ENCODE measurements at places on chromosomes 1 and 21.

DNA sequence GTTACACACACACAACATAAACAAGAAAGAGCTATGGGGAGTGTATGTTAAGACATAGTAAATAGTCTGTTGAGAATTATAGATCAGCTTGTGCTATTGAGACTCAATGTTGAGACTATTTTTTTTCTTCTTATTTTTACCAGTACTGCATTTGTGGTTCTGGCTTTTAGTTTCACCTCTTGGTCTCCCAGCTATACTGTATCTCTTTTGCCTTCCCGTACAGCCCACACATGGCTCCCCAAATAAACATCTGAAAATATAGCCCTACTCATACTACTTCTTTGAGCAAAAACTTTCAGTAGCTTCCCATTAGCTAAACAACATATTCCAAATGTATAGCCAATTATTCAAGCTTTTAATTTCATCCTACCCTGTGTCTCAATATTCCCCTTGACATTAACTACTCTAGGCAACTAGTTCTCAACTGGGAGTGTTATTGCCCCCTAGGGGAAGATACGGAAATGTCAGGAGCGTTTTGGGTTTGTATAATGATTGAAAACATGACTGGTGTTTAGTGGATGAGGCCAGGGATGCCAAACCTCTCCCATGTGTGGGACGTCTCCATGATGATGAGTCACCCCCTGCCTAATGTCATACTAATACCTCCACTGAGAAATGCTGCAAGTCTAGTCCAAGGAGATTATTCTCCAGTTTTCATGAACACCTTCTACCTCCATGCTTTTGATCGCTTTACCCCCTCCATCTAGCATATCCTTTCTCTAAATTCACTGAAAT is 6.8 kb downstream of the RPE65 start:
- DNase-seq, result peak; percentile 7

DNA sequence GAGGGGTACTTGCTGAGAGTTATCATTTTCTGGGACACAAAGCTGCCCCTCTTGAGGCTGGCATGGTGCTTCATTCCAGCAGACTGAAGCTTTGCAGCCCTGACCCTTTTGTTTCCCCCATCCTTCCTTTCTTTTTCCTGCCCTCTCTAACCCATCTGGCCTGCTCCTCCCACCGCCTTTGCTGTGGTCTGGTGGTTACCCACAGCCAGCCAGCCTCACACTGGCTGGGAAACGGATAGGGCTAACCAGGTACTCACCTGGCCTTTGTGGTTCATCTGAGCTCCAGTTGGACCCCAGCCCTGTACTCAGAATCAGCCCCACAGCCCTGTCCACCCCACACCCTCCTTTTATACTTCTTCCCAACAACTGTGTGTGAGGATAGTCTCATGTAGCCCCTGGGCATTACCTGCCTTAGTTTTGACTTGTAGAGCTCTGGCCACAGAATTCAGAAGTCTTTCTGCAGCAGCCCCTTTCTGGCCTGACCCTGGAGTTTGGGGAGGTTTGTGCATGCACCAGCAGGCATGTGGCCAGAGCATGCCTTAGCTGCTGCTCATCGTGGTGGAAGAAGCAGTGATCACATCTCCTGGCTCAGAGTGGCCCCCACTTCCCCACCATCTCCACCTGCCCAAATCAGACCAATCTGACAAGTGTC is 138.0 kb downstream of the TRABD2B start:
- no peak for DNase-seq

DNA sequence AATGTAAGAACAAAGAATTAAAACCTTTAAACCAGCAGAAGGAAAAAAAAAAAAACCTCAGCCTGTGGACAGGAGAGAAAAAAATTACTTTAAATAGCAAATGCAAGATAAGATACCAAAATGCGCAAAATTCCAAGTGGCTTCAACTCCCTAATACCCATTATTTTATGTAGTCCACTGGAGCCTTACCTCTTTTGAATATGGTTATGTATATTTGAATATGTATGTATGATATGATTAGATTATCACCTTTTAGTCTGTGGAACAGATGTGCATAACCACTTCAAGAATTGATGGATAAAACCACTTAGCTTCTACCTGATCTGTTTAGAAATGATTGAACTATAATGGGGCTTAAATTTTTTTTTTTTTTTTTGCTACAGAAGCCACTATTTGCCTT is 52.4 kb upstream of the C1orf115 start:
- no peak for DNase-seq

DNA sequence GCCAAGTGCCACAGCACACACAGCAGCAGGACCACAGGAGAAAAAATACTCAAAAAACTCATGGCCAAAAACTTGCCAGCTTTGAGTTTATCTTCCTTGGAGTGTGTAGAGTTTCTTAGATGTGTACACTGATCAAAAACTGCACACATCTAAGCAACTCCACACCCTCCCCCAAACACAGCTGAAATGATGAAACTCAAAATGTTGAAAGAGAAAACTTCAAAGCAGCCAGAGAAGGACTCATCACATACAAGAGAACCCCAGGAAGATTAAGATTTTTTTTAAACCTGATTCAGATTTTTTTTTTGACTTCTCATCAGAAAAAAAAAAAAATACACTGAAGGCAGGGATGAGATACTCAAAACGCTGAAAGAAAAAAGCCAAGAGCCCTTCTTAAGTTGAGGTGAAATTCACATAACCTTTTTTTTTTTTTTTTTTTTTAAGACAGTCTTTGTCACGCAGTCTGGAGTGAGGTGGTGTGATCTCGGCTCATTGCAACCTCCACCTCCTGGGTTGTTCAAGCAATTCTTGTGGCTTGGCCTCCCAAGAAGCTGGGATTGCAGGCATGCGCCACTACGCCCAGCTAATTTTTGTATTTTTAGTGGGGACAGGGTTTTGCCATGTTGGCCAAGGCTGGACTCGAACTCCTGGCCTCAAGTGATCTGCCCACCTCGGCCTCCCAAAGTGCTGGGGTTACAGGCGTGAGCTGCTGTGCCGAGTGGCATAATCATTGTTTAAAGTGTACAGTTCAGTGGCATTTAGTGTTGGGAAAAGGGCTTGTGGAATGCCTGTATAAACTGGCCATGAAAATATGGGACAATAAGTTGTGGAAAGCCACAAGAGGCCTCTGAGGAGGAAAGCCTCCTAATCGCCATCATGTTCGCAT is 20.9 kb upstream of the PDXK start:
- no peak for DNase-seq

DNA sequence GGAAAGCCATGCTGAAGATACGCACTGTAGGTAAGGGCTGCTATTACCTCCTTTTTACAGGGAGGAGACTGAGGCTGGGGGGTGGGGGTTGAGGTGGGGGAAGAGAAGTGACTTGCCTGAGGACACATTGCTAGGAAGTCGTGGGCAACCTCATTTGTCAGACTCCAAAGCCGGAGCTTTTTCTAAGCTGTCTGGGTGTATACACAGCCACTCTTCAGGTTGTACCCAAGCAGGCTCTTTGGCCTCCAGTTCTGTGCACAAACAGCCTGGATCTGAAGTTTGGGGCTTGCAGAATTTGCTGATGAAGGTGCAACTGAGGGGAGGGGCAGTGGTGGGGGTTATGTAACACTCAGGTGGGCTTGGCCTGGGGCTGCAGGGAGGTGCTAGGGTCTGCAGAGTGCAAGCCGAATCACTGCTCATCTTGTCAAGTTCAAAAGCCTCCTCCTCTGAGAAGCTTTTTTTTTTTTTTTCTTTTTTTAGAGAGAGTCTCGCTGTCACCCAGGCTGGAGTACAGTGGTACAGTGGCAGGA is 16.9 kb downstream of the TINAGL1 start:
- DNase-seq, result no peak

DNA sequence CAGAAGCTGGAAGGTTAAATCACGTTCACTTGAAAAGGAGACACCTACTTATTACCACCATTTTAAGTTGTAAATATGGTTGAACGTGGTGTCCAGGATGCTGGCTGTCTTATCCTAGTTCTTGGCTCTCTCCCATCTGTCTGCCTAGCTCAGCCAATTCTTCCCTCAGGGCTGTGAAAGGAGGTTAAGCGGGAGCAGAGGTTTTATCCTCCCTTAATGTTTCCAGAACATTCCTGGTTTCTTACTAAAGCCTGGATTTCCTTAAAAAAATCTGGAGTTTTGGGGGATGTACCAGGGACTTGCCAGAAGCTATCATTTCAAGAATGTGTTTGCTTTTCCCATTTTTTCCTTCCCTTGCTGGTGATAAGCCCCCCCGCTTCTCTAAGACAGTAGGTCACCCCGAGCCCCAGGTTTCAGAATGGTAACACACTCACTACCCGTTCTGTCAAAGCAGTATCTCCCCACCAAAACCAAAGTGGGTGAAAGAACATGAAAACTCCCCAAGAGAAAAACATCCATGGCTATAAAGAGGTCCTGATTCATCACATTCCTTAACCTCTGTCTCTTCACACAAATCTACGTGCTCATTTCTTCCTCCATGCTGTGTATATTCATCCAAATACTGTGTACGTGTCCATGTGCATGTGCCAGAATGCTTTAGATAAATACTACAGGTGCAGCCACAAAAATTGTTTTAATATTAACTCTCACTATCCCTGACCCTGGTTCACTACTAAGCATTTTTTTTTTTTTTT is 114.7 kb downstream of the MAP3K21 start:
- no peak for DNase-seq

- DNase-seq, result no peak
Measured at GRCh38 chr1:42821690-42822089, 4.5 kb upstream of the SVBP start.

DNA sequence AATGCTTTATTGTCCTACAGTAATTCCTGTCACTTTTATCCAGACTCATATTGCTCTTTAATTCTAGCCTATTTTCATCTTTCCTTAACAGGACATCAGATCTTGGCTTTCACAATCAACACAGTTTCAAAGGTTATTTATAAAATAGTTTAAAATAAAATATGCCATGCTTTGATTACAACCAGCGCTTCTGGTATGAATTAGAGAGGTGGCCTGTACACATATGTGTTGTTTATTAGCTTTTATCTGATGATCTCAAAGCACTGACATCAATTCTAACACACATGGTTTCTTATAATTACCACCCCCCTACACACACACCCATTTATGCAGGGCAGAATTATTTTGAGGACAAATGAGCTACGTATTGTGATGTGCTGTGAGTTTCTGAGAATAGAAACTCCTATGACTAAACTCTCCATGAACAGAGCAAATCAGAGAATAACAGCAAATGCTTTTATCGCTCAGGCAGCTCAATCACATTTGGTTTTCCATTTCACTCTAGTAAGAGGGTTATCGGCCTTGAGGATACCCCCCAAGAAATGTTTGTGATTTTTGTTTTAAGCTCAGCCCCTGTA is 18.0 kb downstream of the CD247 start:
- no peak for DNase-seq

Data from NCI-H774 (cell line).